Heart left ventricle (tissue), 16 donors: ENCODE measurements at places on chromosomes 2 and 18.

DNA sequence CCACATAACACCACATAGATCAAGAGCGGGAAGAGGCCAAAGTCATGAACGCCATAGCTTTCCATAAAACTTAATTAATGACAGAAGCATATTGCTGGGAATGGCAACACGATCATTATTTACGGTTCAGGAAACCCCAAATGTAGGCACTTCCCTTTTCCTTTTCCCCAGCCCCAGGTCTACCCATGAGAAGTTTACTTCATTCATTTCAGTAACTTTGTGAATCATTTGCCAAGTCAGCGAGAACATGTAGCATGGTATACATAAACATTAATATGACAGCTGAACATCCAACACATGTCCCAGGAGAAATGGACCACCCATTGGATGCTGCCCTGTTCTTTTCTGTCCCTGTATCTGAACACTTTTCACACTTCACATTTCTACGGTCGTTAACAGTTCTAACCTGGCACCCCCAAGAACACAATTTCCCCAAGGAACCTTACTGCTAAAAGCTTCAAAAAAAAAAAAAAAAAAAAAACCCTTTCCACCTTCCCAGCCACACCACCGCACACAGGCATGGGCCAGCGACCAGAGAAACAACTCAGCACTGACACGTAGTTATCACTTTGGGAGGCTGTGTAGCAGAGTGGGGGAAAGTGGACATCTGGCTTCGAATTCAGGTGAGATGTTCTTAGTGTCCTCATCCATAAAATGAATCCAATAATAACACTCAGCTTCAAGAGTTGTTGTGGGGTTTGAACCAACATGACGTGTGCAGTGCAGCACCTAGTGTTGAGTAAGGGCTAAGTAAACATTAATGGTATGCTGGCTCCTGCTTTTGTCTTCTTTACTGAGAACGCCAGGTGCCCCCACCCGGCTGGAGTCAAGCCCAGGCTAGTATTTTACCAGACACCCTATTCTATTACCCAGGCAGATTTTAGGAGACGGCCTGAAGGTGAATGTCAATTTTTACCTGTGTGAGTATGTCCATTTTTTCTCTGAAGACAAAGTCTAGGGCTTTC is 371.5 kb downstream of the LNPK start:
- no peak for DNase-seq

DNA sequence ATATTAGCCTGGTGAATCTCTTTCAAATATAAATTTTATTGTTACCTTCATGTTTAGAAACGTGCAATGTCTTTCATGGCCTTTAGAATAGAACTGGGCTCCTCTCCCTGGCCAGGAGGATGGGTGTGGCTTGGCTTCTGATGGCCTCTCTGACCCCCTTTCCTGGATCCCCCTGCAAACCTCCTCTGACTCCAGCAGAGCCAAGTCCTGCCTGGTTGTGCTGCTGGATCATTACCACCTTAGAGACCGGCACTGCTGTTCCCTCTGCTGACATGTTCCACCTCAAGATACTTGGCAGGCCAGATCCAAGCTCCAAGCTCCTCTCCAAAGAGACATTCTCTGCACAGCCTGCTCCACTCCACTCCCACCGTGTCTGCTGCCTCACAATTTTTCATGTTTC is 823.8 kb upstream of the HS6ST1 start:
- no peak for DNase-seq

GRCh38 chr2:191481305-191482070 is 196.4 kb upstream of the NABP1 start:
- DNase-seq, result no peak

- DNase-seq, result no peak
Observed at GRCh38 chr2:123715467-123715982, 309.6 kb upstream of the CNTNAP5 start.

GRCh38 chr2:189719571-189719970 is 43.0 kb downstream of the OSGEPL1 start:
- no peak for DNase-seq

- no peak for DNase-seq
Observed at GRCh38 chr2:27323596-27324285, 844 bp upstream of the MPV17 start.

- DNase-seq, result no peak
Observed at GRCh38 chr18:21701621-21702020, 3.0 kb downstream of the ABHD3 start.

GRCh38 chr18:29629493-29630036 is 1413.0 kb downstream of the DSC3 start:
- DNase-seq, result no peak

GRCh38 chr18:59377613-59378337 is 18.7 kb upstream of the LMAN1 start:
- no peak for DNase-seq

GRCh38 chr2:238994432-238994831 is 146.5 kb downstream of the TWIST2 start:
- DNase-seq, result no peak

DNA sequence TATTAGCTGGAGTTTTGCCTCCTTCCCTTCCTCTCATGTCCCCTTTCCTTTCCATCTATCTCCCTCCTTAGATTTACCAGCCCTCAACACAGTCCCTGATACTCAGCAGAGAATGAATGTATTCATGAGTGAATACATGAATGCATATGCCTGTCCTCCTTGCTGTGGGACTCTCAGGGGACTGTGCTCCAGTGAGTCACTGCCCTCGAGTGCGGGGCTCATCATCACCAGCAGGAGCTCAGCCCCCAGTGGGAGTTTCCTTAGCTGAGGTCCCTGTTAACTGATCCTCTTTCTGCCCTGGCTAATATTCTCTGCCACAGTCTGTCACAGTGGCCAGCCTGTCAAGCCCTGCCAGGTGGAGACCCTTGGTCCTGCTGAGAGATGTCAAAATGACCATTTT is 104.9 kb upstream of the LHCGR start:
- no peak for DNase-seq

DNA sequence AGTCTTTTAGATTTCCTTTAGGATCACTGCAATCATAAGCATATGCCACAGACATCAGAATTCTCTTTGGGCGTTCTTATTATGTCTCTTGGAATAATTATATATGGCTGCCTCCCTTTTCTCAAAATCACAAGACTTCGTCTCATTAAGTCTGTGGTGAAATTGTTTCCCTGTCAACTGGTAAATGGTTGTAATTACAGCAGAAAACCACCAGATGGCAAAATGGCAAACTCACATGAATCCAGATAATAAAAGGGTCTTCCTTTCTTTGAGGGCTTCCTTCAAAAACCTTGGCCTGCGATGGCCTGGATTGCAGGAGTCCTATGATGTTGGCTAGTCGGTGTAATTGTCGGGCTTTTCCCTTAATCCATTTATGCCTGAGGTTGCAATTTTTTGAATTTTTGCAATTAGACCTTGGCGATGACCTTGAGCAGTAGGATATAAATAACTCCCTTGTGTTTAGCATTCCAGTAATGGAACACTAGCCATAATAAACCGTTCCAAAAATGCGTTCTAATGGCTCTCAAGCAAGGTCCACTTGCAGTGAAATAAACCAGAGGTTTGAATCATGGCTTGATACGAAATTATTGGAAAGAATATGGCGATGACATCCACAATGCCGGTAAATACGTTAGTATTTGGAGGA is 656.4 kb downstream of the MBD2 start:
- DNase-seq, result no peak

DNA sequence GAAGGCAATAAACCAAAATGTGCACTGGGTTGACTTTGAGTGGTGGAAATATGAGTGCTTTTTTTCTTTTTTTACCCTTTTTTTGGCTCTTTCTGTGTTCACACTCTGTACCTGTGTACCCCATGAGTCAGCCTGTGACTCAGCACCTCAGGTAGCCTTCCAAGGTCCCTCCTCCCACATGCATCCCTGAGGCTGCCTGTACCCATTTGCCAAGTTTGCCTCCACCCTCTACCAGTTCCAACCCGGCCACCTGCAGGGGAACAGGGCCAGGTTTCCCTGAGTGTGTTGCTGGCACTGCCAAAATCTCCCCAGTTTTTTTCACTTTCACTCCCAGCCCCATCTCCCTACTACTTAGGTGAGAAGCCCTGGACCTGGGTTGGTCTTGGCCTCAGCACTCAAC is 14.0 kb downstream of the CXCR1 start:
- DNase-seq, result no peak

DNA sequence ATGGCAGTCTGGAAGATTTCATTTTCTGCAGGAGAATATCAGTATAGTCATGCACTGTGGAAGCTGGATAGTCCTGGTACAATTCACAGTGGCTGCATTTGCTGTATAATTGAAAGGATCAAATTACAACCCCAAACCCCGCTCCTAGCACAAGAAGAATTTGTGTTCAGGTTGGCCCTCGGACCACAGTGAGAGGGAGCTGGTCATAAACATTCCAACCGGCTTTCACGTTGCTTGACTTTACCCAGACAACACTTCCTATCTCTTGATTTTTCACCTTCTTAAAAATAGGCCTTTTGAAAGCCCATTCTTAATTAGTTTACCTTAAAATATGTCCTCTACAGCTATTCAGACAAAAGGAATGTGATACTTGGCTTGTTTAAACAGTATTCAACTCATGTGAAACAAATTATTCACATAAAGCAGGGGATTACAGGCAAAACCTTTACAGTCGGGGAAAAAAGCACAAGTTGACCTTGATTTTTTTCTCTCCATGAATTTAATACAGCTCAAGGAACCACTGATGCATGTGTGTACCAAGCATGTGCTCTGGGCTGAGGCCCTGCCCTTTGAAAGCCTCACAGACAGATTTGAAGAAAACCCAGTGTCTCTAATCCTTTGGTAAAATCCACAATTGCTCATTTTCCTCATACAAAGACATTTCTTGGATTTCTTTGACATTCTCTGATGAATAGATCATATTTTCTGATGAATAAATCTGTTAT is 143.0 kb upstream of the SOX11 start:
- DNase-seq, result no peak

GRCh38 chr18:59718464-59719157 is 21.4 kb upstream of the CCBE1 start:
- DNase-seq, result no peak

DNA sequence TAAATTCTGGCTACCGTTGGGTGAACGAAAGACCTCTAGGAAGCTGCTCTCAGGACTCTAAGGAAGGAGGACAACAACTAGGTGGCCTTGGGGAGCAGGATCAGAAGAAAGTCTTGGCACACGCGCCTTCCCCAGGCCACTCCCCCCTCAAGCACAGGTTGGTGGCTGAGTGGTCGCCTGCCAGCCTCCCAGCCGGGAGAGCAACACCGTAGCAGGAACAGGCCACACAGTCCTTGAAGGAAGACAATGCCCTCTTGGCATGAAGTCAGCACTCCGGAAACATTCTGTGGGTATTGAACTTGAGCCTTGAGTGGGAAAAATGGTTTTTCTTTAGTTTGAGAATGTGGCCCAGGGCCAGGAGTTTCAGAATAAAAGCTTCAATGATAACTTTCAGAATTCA is 87.4 kb upstream of the AGAP1 start:
- DNase-seq, result no peak

DNA sequence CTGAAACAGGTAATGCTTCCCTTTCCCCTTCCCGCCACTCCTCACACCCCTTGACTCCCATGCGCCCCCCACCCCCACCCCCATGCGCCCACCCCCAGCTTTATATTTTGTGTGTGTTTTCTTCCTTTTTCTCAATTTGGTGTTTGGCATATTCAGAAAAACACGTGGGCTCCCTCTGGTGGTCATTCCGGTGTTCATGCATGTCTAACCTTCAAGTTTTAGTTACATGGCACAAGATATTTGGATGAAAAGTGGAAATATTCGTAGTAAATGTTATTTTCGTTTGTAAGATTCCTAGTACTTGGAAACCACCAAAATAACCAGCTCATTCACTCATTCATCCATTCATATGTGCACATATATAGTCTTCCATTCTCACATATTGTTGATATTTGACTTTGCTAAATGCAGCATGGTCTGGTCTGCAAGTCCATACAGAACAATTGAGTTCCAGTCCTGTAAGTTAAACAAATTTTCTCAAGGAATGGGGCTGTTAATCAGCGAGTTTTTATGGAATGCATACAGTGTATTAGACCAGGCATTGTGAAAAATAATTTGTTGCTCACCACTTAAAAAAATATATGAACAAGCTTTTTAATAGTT is 143.6 kb upstream of the MAP3K20 start:
- DNase-seq, result no peak

- no peak for DNase-seq
Observed at GRCh38 chr2:10368491-10369231, 66.0 kb downstream of the HPCAL1 start.

DNA sequence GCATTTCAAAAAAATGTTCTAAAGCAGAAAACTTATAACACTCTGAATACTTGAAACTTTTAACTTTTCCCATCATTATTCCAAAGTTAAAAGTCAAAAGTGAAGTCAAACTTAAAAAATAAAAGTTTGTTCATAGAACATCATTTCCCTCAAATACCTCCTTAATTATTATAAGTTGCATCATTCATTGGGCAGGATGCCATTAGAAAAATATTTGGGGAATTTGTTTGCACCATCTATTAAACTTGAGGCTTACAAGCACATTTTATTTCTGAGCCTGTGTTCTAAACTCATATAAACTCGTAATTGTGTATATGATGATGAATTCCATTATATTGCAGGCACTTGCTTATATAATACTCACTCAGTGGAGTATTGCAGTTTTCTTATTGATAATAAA is 588.0 kb upstream of the NRXN1 start:
- no peak for DNase-seq

DNA sequence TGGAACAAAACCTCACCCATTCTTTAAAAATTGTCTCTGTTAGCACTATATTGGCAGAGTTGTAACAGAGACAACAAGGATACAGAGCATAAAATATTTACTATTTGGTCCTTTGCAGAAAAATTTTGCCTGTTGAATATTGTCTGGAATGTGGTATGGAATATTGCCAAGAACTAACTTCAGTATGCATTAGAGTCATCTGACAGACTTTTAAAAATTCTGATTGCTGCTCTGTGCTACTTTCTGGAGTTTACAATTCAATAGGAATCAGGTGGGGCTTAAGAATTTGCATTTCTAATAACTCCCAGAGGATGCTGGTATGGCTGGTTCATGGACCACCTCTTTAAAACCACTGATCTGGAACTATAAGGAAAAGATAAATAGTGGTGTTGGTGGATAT is 32.8 kb upstream of the NYAP2 start:
- DNase-seq, result no peak

- no peak for DNase-seq
Observed at GRCh38 chr2:19609266-19609665, 250.8 kb upstream of the OSR1 start.
